ENCODE measurements at places on chromosomes 12 and 14.

- no peak for DNase-seq
These were observed 19.1 kb downstream of the PCNX1 start for GRCh38 chr14:70926235-70926830.

GRCh38 chr12:70982286-70982685, 61.7 kb upstream of the PTPRR start:
- DNase-seq = no peak

- DNase-seq = no peak
These were observed 143.0 kb downstream of the TMTC1 start for GRCh38 chr12:29640589-29641345.

DNA sequence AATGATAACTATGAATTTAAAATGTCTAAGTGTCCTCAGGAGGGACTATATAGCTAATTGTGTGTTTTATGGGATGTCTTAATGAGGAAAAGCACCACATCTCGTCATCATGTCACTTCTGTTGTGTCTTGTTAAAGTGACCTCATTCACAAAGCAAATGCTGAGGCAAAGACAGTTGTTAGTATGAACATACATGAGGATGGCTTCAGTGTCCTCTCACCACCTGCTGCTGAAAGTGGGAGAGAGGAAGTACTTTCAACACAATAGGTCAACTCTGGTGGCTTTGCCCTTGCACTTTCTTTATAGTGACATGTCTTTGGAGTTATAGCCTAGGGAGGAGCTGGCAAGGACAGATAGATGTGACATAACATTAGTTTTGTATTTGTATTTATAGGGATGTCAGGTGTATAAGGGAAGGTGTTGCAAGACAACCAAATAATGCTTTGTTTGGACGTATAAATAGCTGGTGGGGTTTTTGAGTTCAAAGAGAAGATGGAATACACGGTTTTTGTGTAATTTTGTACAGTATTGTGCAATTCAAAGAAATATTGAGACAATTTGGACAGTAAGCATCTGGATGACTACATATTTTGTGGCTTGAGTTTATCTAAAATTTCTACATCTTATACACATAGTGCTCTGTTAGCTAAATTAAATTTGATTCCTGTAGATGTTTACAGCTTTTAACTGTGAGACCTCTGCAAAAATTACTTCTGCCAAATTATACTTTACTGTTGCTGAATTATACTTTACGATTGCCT, 131.7 kb upstream of the ATP2B1 start:
- DNase-seq = no peak

DNA sequence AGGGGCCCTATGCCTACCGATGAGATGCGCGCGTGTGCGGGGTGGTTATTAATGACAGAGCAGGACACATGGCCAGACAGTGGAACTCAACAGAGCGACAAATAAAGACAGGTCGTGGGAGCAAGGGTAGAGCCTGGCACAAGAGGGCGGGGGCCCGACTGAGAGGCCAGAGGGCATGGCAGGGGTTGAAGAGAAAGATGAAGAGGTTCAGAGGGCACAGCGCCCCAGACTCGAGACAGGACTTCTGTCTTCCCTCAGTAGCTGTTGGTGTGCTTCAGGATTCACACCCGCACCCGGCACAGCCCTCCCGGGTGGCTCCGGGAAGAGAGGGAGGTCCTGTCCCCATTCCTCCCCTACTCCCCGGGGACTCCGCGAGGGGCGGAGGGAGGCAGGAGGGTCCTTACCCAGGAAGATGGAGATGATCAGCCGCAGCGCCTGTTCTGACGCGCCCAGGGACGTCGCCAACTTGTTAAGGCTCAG, 366 bp downstream of the LPCAT3 start:
- DNase-seq = no peak

GRCh38 chr14:85960756-85961155, 430.8 kb downstream of the FLRT2 start:
- DNase-seq = no peak

GRCh38 chr12:21526053-21526452, at the start of gene SPX:
Gene SPX, plus strand, starts transcription at chr12:21526296. Its CDS starts 177 bp downstream, at chr12:21526473.
- no peak for DNase-seq

DNA sequence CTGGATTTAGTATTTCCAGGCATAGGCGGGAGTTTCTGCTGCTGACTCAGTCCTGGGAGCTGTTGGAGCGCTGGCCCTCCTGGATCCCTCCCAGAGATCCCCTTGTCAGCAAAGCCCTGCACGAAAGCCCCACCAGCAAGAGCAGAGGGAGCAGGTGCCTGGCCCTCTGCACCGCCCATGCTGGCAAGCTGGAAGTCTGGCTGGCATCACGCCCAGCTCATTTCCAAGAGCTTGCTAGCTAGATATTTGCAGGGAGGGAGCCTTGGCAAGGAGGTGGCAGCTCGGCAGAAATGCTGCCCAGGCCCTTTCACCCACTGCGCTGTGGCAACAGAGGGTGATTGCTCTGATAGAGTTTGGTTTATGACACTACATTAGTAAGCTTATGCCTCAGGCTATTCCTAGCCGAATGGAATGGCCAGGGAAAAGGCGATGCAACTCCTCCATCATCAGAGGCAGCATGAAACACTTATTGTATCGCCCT, 193.9 kb downstream of the EMP1 start:
- DNase-seq = no peak

GRCh38 chr14:100586403-100587085, 673 bp downstream of the BEGAIN start:
- DNase-seq = no peak

- no peak for DNase-seq
These were observed 13.0 kb upstream of the LEMD3 start for GRCh38 chr12:65156366-65156841.

- no peak for DNase-seq
These were observed 59.6 kb downstream of the DIP2B start for GRCh38 chr12:50564237-50564947.

GRCh38 chr14:67748312-67748711, 46.6 kb downstream of the RDH12 start:
- no peak for DNase-seq

GRCh38 chr12:9751204-9752144, 9.2 kb downstream of the CD69 start:
- no peak for DNase-seq

- DNase-seq = no peak
These were observed 132.0 kb downstream of the DACT1 start for GRCh38 chr14:58769771-58770170.

- DNase-seq = no peak
These were observed 98.5 kb downstream of the FGD4 start for GRCh38 chr12:32497864-32498263.

DNA sequence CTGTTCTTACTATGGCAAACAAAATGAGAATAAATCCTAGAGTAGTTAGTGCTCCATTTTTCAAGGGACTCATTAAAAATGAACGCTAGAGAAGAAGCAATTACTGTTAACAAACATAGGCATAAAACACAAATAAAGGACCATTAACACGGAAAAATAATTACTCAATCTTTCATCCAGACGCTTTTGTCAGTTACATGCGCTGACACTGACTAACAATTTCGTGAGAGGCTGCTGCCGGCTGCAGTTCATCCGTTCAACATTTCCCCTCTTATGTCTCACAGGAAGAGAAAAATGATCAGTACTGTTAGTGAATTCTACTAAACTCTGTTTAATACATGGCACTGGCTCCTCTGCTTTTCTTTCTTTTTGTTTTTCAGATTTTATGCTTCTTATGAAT, 472.7 kb upstream of the FLRT2 start:
- DNase-seq = no peak

DNA sequence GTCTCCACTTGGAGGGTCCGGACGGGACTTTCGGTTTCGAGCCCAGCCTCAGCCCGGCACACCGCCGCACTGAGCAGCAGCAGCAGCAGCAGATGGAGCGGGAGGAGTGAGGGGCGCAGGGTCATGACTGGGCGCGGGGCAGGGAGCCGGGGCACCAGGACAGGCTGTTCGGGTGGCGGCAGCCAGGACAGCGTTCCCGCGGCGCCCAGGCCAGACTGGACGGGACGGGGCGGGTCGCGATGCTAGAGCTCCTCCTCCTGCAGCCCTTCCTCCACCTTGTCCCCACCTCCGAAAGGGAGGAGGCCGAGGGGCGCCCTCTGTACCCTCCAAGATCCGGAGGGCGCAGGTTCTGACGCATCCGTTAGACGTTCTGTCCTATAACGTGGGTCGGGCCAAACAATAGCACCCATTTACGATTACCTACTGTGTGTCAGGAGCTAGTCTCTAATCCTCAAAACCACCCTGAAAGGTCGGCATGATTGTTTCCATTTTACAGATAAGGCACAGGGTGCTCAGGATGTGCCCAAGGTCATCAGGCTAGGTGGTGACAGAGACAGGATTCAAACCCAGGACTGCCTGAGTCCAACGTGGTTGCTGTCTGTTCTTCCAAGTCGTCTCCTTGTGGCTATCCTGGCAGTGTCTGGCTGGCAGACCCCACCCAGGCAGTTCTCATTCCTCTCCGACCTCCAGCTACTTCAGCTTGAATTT, at the start of gene FKBP11:
Gene FKBP11 (minus strand): TSS at position 189 of the 708 bp plus-strand sequence. CDS start 64 bp downstream, at position 125.
- peak; percentile 63 for DNase-seq

- DNase-seq = no peak
These were observed 394.6 kb downstream of the PAWR start for GRCh38 chr12:79296133-79296532.

DNA sequence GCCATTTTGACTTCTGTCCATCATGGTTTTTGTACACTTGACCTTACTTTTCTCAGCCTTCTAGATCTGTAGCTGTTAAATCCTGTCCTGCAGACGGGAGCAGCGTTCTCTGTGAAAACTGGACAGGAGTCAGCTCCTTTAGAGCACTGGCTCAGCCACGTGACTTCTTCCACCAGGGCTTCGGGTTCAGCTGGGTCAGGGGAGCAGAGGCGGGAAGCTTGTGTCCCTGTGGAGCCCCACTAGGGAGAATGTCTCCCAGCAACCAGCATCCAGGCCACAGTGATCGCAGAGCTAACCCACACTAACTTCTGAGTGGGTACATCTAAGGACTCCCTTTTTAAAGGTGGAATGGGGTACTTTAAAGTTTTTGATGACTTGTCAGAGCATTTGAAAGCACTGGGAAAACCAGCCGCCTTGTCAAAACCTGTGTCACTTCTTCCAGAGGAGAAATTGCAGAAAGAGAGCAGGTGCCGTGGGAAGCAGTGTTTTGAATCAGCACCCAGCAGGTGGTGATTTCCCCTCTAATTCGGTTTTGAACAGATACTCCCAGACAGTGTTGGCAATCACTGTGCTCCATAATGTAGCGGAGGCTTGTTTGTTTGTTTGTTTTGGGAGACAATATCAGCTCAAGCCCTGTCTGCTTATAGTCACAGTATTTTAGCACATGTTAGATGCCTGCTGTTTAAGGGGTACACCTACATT, 17.9 kb downstream of the DERA start:
- no peak for DNase-seq

DNA sequence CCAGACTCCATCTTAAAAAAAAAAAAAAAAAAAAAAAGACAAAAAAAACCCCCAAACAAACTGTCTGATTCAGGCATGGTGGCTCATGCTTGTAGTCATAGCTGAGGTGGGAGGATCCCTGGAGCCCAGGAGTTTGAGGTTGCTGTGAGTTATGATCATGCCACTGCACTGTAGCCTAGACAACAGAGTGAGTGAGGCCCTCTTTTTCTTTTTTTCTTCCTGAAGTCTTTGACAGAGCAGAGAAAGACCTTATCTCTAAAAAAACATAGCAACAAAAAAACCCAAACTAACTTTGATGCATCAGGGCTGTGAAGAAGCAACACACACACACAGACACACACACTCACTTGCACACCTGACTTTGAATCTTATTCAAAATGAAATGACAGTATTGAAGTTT, 7.7 kb upstream of the AMN1 start:
- peak; percentile 29 for DNase-seq

GRCh38 chr14:77763978-77764377, 3.0 kb upstream of the SNW1 start:
- DNase-seq = no peak

DNA sequence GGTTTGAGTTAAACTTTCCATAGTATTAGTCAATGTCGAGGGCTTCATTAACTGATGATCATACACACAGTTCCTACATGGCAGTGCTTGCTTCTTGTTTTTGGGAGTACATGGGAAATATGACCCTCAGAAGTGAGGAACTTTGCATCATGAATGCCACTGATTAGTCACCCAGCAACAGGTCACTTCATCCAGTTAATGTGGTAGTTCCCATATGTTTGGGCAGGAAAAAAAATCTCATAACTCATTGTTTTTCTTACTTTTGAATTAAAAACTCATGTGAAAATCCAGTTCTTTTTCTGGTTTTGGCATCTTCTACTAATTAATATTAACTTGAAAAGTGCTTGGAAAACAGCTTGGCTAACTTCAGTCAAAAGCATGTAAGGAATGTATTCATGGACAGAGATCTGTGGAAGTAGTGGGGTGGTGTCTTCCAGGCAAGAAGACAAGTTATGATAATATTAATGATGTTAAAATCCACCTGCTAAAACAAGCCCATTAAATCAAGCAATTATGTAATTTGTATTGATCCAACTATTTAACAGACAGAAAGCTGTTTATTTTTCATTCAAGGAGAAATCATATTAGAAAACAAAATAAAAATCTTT, 309.1 kb upstream of the NAV3 start:
- no peak for DNase-seq

GRCh38 chr12:101115326-101115725, 94.7 kb downstream of the SLC5A8 start:
- DNase-seq = no peak

- DNase-seq = no peak
These were observed 82.6 kb downstream of the LRRC74A start for GRCh38 chr14:76908834-76909233.

GRCh38 chr12:121025442-121026226, 9.3 kb upstream of the C12orf43 start:
- no peak for DNase-seq

- DNase-seq = no peak
These were observed 23.3 kb downstream of the CHGA start for GRCh38 chr14:92945959-92946846.

- DNase-seq = peak; percentile 20
These were observed 2.2 kb downstream of the ASIC1 start for GRCh38 chr12:50059440-50060119.

DNA sequence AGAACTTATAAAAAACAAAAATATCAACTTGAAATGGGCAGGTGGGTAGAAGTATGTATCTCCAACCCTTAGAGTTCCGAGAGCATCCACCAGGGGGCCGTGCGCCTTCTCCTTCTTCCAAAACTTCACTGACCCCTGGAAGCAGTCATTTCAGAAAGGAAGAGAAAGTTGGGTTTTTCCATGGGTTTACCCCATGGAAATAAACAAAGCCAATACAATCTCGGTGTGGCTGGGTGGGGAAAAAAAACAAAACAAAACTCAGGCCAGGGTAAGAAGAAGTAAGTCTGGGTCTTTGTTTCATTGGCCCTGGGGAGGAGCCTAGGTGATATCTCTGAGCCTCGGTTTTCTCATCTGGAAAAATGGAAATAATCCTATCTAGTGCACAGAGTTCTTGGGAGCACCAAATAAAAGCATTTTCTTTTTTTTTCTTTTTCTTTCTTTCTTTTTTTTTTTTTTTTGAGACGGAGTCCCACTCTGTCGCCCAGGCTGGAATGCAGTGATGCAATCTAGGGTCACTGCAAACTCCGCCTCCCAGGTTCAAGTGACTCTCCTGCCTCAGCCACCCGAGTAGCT, 33.6 kb upstream of the HNF1A start:
- DNase-seq = peak; percentile 26

- no peak for DNase-seq
These were observed 88.5 kb upstream of the METAP2 start for GRCh38 chr12:95385246-95386035.
